Stomach (tissue), 19 donors: ENCODE measurements at places on chromosomes 12 and 14. TPM values are rescaled to one million over a fixed set of nuclear protein-coding genes. Genes with fewer than 3 reads are reported as not detected.
A peak's percentile ranks its signal among the peaks of the same experiment; 100 is the strongest.

Gene GPR84
- total RNA-seq: not detected

DNA sequence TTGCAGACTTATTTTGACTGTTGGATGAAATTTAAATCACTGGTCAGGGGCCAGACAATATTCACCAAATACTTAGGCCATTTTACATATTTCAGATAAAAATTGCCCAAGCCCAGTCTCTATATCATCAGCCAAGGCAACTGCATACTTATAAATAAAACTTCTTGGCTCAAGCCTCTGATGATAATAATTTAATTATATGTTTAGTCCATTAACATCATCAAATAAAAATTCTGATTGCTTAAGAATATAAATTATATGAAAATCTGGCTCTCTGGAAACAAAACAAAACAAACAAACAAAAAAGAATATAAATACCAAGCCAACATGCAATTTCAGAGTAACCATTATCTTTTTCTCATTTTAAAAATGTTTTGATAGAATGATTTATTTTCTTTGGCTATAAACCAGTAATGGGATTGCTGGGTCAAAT is 165.2 kb downstream of the BTG1 start:
- H3K36me3 ChIP-seq: no peaks in the 10 kb centered on the region
- no peak overlapping the region for H3K27ac ChIP-seq
- H3K4me3 ChIP-seq: no peak overlapping the region
- peak; percentile 40 for DNase-seq

Gene FRMD6
- total RNA-seq: 11.1 TPM

GRCh38 chr14:46973295-46973694 is 321.7 kb upstream of the RPL10L start:
- no peaks in the 10 kb centered on the region for H3K4me1 ChIP-seq
- no peaks in the 10 kb centered on the region for H3K27me3 ChIP-seq
- H3K27ac ChIP-seq: no peak overlapping the region
- no peak for DNase-seq
- no peaks in the 10 kb centered on the region for H3K36me3 ChIP-seq

GRCh38 chr12:85147331-85147730 is 111.2 kb downstream of the LRRIQ1 start:
- H3K4me3 ChIP-seq: no peak overlapping the region
- no peak overlapping the region for H3K27ac ChIP-seq
- no peaks in the 10 kb centered on the region for H3K4me1 ChIP-seq
- H3K36me3 ChIP-seq: no peaks in the 10 kb centered on the region
- no peaks in the 10 kb centered on the region for H3K27me3 ChIP-seq

Gene ZNF10
- 7.1 TPM for total RNA-seq

Gene E2F7
- 0.58 TPM for total RNA-seq

- no peaks in the 10 kb centered on the region for H3K36me3 ChIP-seq
- no peak overlapping the region for H3K4me3 ChIP-seq
- no peak overlapping the region for H3K27ac ChIP-seq
- H3K27me3 ChIP-seq: no peaks in the 10 kb centered on the region
Observed at GRCh38 chr12:26101763-26102162, 23.1 kb downstream of the BHLHE41 start.

Gene KLHL33
- total RNA-seq: not detected

DNA sequence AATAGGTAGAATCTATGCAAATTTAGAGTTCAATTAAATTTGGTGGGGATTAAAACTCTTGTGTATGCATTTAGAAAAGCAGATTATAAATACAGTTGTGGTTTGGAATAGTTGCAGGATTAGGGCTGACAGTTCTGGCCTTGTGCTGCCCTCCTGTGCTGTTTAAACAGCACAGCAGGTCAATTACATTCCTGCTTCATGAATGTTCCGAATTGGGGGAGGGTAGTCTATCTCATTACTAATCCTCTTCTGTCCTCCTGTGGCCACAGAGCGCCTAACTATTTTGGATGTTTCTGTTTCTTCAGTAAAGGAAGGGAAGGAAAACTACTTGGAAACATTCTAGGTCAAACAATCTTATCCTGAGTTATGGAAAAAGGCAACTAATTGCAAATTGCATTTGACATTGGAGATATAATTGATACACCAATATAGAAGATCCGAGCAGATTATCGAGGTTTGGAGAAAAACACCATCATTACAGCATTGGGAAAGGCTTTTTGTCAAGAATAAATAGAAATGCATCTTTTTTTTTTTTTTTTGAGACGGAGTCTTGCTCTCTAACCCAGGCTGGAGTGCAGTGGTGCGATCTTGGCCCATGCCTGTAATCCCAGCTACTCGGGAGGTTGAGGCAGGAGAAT is 8.7 kb upstream of the GPR19 start:
- H3K4me3 ChIP-seq: no peak overlapping the region
- no peak overlapping the region for H3K27ac ChIP-seq
- H3K36me3 ChIP-seq: no peaks in the 10 kb centered on the region
- peaks cover 14% of the 10 kb centered on the region for H3K4me1 ChIP-seq

DNA sequence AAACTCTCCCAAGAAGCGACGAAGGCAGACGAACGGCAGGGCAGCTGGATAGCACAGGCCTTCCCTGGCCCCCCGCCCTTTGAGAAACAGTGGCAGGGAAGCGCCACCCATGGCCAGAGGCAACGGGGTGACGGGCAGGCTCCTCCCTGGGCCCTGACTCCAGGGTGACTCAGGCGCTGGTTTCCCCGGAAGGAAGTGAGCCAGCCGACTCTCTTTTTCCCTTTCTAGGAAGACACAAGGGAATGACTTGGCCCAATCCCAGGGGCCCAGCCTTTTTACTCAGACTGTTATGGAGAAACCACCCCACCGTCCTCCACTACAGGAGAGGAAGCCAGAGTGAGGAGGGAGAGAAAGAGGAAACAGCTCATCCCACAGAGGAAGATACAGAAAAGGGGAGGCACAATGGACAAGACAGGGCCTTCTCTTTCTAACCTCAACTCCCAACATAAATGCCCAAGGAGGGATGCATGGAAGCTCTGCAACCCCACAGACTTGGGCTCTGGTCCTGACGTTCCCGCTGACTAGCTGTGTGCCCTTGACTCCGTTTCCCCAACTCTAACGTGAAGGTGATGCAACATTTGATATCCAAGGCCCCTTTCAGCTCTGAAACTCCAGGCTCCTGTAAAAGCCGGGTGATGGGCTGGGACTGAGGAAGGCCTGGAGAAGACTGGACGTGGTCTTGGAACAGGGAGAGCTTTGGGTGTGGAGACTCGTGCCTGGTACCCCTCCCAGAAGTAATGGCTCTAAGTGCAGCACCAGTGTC is 27.9 kb downstream of the ACTN1 start:
- no peaks in the 10 kb centered on the region for H3K36me3 ChIP-seq
- peak overlapping the region; percentile 85 for H3K27ac ChIP-seq
- peaks cover 100% of the 10 kb centered on the region for H3K4me1 ChIP-seq

- H3K27me3 ChIP-seq: no peaks in the 10 kb centered on the region
- DNase-seq: no peak
- no peaks in the 10 kb centered on the region for H3K4me1 ChIP-seq
- H3K4me3 ChIP-seq: no peak overlapping the region
- H3K27ac ChIP-seq: no peak overlapping the region
Observed at GRCh38 chr12:43863770-43864366, 28.0 kb downstream of the TMEM117 start.

- H3K27me3 ChIP-seq: no peaks in the 10 kb centered on the region
- DNase-seq: no peak
- H3K4me1 ChIP-seq: no peaks in the 10 kb centered on the region
- H3K36me3 ChIP-seq: no peaks in the 10 kb centered on the region
- H3K27ac ChIP-seq: no peak overlapping the region
Observed at GRCh38 chr12:80015660-80016059, 80.8 kb upstream of the PPP1R12A start.

- H3K36me3 ChIP-seq: no peaks in the 10 kb centered on the region
- no peaks in the 10 kb centered on the region for H3K4me1 ChIP-seq
- H3K4me3 ChIP-seq: no peak overlapping the region
- no peaks in the 10 kb centered on the region for H3K27me3 ChIP-seq
Observed at GRCh38 chr14:75501080-75501479, 21.2 kb upstream of the BATF start.

DNA sequence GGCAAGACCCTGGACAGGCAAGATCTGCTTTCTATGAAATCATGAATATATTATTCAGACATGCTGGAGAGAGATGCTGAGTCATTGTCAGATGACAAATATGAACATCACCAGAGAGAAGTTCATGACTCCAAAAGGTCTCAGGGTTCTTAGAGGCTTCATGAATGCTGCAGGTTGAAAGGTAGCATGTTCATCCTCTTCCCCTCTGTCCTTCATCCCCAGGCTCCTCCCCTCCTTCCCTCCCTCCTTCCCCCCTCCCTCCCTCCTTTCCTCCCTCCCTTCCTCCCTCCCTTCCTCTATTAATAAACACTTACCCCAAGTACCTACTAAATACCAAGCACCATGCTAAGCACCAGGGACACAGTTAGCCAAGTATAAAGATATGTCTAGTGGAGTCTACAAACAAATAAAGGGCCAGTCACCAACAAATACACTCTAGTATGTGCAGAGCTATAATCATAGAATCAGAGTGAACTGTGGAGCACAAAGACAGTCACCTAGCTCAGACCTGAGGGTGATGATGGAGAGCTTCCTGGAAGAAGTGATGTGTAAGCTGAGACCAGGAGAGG is 46.2 kb downstream of the RPH3A start:
- peaks cover 5% of the 10 kb centered on the region for H3K27me3 ChIP-seq
- H3K36me3 ChIP-seq: no peaks in the 10 kb centered on the region
- H3K4me3 ChIP-seq: no peak overlapping the region
- DNase-seq: no peak
- H3K27ac ChIP-seq: no peak overlapping the region

GRCh38 chr14:31968107-31968810 is 108.8 kb upstream of the ARHGAP5 start:
- no peak for DNase-seq
- H3K27ac ChIP-seq: no peak overlapping the region
- no peaks in the 10 kb centered on the region for H3K27me3 ChIP-seq
- no peaks in the 10 kb centered on the region for H3K4me1 ChIP-seq
- no peaks in the 10 kb centered on the region for H3K36me3 ChIP-seq

Gene SLC24A4
- not detected for total RNA-seq

Gene TMEM253
- total RNA-seq: 0.43 TPM

Gene SYNDIG1L
- not detected for total RNA-seq

DNA sequence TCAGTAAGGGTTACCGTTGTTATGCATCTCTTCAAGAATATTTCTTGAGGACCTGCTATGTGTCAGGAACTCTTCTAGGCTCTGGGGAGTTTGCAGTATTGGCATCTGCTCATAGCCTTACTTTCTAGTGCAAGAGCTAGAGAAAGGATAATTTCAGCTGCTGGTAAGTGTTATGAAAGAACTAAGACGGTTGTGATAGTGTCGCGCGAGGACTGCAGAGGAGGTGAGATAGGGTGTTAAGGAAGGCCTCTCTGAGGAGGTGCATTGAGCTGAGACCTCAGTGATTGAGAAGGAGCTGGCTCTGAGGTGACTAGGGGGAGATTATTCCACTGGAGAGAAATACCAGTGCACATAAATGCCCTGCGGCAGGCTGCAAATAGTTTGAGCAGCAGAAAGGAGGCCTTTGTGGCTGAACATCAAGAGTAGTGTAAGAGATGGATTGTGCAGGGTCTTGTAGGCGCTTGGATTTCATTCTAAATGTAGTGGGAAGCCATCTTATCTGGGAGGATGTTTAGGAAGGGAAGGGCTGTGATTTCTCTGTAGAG is 824 bp downstream of the DDX55 start:
- H3K27ac ChIP-seq: no peak overlapping the region
- H3K27me3 ChIP-seq: no peaks in the 10 kb centered on the region
- H3K36me3 ChIP-seq: peaks cover 15% of the 10 kb centered on the region
- peaks cover 41% of the 10 kb centered on the region for H3K4me1 ChIP-seq

DNA sequence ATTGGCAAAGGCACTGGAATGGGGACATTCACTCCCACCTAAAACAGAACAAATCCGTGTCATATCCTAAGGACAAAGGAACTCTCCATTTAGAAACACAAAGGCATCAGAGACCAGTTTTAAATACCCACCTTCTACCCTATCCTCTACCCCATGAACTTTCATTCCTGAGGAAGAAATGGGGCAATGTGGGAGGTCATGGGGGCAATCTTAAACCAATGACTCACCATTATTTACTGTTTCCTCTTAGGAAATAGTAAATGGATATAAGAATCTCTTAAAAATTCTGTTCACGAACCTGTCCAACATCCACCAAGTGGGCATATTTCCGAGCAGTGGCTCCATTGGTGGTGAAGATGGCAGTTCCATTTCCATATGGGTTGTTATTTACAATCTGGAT is 19.4 kb downstream of the ALDH6A1 start:
- H3K4me3 ChIP-seq: no peak overlapping the region
- no peak for DNase-seq
- no peak overlapping the region for H3K27ac ChIP-seq
- no peaks in the 10 kb centered on the region for H3K27me3 ChIP-seq
- peaks cover 39% of the 10 kb centered on the region for H3K36me3 ChIP-seq
- peaks cover 10% of the 10 kb centered on the region for H3K4me1 ChIP-seq

DNA sequence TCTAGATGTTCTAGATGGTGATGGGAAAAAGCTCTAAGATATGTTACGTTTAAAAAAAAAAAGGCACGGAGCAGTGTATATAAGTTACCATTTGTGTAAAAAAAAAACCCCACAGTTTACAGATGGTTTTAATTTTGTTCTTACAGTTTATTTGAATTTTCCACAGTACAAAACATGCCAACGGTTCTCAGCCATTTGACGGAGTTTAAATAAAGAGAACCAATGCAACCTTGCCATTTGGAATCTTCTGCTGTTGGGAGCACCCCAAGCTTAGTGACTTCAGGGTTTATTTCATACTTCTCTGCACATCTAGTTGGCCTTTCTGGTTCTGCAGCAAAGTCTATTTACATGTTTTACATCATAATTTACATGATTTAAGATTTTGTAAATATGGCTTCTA is 7.7 kb upstream of the HPD start:
- no peaks in the 10 kb centered on the region for H3K27me3 ChIP-seq
- H3K36me3 ChIP-seq: no peaks in the 10 kb centered on the region
- DNase-seq: peak; percentile 26
- H3K4me1 ChIP-seq: no peaks in the 10 kb centered on the region

Gene IFNG-AS1
- total RNA-seq: not detected

DNA sequence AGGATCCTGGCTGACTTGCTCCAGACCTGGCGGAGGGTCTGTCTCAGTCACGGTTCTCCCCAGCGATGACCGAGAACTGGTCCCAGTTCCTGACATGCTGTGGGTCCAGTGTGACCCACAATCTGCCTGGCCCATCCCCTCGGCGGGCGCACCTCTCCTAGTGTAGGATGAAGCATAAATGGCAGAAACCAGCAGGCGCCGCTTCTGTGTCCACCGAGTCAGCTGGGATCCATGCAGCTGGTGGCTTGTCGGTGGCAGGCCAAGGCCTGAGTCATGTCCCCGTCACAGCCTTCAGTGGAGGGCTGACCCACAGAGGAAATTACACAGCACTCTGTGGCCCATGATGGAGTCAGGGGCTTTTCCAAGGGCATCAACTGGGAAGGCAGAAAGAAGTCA is 38.5 kb downstream of the NFKBIA start:
- no peak for DNase-seq
- H3K36me3 ChIP-seq: no peaks in the 10 kb centered on the region
- H3K27me3 ChIP-seq: no peaks in the 10 kb centered on the region
- no peak overlapping the region for H3K4me3 ChIP-seq

DNA sequence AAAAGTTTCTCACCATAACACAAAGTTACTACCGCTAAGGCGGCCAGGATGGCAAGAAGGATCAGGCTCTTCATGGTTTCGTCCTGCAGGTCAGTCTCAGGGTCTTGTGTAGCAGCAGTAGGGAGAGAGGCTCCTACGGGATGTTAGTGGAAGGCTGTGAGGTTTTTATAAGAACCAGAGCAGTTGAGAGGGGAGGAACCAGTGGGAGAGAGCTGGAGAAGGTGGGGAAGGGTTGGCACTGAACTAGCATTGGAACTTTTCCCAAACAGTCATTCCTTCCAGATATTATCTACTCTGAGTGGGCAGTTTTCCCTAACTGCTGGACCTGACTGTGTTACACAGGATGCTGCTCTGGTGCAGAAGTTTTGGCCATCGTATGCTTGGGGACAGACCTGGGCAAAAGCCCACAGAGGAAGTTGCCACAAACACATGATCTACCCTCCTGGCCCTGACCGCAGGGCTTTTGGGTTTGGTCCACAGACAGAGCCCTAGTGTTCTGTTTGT is at the start of gene MGP:
TSS of gene MGP (minus strand) at position 137 of the 504 bp plus-strand sequence. CDS start at position 74, 63 bp downstream.
- peaks cover 33% of the 10 kb centered on the region for H3K4me1 ChIP-seq
- H3K4me3 ChIP-seq: peak within 1 kb of the TSS; percentile 28
- H3K36me3 ChIP-seq: no peaks in the 10 kb centered on the region

Gene PROX2
- not detected for total RNA-seq
